ENCODE measurements at places on chromosomes 4 and X.
A peak's percentile ranks its signal among the peaks of the same experiment; 100 is the strongest.

DNA sequence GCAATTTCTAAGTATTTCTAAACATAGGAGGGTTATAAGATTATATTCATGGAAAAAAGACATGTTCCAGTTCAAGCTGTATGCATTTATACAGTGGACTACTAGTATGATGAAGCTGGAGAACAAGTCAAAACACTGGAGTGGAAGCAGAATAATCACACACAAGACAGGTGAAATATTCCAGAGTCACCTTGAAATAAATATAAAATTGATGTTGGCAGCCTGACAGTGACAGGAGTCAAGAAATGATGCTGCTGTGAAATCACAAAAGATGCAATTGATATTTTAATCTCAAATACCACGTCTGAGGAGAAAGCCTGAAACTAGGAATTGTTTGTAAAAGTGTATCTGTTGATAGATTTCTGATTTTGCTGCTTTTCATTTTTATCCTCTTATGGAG, 667.3 kb downstream of the IL1RAPL1 start:
- no peak for DNase-seq

DNA sequence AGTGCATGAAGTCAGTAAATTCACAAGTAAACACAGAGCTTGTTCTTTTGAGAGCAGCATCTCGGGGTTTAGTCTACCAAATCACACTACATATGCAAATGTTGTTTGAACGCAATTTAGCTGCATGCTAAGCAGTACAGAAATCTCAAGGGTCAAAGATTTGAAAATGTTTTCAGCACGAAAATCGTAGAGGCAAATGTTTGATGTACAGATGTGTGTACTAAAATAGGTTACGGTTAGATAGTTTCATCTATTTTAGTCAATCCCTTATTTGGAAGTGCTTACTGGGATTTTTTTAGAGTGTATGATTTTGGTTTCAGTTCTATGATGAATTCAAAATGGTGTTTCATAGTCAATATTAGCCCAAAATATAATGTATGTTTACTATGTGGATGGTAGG, 1928.2 kb upstream of the TENM3 start:
- DNase-seq = no peak

DNA sequence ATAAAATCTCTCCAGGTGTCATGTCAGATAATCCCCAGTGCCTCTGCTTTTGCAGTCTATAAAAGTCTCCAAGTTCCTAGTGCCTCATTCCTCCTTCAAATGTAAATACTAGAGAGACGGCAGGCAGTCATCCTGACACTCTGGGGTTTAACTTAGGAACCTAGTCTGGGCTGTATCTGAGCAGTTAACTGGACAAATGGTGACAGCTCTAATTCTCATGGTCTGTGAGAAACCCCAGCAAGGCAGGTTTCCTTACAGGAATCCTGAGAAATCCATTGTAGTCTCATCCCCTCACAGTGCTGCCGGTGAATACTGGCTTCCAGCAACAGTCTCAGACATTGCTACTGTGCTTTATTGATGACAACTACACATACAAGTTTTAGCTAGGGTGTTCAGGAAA, 246.8 kb downstream of the SNCA start:
- DNase-seq = no peak

- DNase-seq = no peak
These were observed 75.5 kb downstream of the MTMR1 start for GRCh38 chrX:150768580-150769190.

GRCh38 chr4:139817657-139818452, 152.2 kb downstream of the MGST2 start:
- DNase-seq = no peak

DNA sequence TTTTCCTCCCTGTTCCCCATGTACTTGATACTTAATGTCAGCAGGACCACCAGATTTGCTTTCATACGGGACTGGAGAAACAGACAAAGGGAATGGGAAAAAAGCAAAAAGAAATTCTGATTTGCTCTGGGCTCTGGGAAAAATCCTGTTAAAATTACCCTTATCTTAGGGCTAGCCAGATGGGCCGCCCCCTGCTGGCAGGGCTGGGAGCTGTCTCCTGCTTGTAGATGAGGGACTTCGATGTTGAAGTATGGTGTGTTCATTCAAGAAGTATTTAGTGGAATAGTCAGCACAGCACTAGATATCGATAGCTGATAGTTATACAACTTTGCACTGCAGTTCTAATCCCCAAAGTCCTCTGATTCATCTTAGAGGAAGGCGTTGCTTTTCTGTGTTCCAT, 45.8 kb downstream of the BCORL1 start:
- DNase-seq = peak; percentile 6

GRCh38 chr4:37726666-37727065, 40.5 kb upstream of the RELL1 start:
- DNase-seq = no peak

DNA sequence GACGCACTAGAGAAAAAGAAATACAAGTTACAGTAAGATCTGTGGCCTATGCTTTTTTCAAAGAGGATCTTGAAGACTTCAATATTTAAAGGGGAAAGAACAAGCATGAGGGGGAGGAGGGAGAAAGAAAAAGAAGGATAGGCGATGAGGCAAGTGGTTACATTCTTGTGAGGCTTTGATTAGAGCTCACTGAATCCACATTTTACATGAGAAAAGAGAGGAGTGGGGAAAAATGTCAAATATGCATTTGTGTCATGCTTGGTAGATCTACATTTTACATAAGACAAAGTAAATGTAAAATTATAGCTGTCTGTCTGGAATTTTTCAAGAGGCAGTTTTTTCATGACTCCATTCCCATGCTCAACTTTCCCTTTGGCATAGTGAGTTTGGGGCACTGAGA, 965.9 kb downstream of the FSTL5 start:
- no peak for DNase-seq

DNA sequence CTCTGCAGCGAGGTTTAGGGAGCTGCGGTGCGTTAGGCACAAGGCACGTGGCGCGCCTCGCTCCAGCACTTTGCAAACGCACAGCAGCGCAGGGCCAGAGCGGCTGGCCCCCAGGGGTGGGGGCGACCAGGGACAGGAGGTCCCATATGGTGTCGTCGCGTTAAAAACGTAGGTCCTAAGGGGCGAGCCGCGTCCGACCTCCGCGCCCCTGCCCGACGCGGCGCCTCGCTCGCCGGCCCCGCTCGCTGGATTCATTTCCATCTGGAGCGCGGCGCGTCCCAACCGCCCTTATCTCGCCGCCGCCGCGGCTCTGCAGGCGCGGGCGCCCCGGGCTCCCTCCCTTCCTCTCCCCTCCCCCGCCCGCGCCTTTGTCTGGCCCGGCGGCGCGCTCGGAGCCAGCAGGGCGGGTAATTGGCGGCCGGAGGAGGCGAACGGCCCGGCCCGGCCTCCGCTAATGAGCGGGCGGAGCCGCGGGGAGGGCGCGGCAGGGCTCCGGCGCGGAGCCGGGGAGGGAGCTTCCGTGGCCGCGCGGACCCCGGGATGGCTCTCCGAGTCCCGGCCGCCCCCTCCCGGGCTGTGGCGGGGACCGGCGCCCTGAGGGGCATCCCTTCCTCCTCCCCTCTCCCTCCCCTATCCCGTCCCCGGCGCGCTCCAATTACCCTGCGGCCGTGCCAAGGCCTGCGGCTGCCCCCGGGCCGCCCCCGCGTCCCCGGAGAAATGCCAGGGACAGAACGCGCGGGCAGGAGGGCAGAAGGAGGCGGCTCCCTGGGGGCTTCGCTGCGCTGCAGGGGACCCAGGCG, 409.0 kb downstream of the BCOR start:
- DNase-seq = peak; percentile 1

DNA sequence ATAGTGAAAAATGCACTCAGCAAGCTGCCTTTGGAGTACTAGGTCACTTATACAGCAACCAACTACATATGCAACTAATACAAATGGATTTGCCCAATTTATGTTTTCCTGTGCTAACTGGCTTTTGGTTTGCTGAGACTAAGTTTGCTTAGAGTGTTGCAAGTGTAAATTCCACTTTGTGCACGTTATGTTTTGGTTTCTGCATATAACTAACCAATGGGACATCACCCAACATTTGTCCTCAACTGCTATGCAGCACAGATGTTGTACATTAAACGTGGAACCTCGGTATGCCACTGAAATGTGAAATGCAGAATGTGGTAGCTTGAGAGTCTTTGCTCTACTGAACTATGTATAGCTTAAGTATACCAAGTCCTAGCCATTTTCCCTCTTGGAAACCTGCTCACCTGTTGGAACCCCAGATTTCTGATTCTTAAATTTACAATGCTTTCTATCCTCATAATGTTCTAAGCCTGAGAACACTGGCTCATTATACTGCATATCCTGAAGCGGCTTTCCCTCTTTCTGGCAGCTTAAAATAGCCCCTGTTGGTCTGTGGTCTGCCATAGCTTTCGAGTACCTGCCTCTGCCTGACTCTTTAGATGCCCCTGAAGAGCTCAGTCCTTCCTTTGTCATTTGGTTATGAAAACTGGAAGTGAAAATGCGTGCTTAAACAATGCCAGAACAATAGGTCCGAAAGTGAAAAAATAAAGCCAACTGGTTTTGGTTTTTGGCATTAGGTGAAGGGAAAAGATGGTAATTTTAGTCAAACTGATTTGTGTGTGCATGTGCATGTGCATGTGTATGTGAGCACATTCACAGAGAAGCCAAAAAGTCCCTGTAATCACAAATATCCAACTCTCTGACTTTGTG, 158.0 kb downstream of the SH2D1A start:
- no peak for DNase-seq

DNA sequence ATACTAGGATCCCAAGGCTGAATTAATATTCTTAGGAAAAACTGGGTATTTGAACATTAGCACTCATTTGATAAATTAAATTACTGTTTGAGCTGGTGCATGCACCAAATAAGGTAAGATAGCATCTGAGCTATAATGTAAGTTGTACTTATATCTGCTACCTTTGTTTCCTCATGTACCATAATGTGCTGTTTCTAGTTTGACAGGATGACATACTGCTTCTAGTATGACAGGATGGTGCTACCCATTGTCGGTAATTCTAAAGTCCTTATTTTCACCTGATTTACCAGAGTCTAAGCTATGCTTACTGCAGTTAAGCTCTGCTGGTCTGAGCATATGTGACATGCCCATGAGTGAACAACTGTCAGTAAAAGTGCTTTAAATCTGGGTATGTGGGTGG, 1017.5 kb upstream of the IGFBP7 start:
- DNase-seq = no peak

- no peak for DNase-seq
These were observed 80.9 kb downstream of the NKX6-1 start for GRCh38 chr4:84417997-84418709.

Data from activated CD4-positive, alpha-beta T cell treated with anti-CD3 and anti-CD28 coated beads, Interleukin-2, amount 50 U/mL, for 24 hours (primary cell).